ENCODE measurements at places on chromosomes 3 and 15.
A peak's percentile ranks its signal among the peaks of the same experiment; 100 is the strongest.

DNA sequence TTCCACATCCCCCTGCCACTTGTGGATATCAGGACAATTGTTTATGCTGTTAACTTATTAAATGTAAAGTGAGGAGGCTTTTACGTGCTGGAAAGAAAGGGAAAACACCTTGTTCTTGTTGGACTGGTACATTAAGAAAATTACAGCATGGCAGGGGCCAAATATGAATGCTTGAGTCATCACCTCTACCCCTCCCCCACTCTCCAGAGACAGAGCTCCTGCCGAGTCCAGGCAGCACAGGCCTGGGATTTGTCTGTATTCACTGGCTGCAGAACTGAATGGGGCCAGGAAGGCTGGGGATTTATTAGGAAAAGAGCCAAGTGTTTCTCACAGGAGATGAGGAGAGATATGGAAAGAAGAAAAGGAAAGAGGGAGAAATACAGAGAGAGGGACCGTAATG, 308.9 kb downstream of the EPHB1 start:
- DNase-seq, result no peak

DNA sequence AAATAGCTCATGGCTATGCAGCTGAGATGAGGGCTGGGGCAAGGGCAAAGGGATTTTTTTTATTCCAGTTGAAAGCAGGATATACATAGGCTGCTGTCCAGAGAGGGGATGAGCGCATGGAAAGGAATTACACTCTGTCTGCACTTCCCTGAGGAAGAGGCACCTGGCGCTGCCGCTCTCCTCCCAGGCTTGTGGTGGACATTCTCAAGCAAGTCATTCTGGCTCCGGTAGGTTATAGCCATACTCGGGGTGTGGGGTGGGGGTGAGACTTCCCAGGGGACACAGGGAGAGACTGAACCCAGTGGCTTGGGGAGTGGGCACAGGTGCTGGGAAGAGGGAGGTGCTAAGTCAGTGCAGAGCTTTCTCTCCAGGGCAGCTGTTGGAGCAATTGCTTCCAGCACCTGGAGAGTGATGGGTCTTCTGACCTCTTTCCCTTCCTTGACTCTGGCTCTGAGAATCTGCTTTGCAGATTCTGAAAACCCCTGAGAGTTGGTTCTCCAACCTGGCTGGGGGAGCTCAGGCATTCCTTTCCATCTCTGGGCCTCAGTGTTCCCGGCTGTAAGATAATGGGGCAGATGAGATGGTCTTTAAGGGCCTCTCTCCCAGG, 24.3 kb downstream of the CYP8B1 start:
- no peak for DNase-seq

- DNase-seq, result no peak
Observed at GRCh38 chr3:97942801-97943546, 29.3 kb downstream of the RIOX2 start.

DNA sequence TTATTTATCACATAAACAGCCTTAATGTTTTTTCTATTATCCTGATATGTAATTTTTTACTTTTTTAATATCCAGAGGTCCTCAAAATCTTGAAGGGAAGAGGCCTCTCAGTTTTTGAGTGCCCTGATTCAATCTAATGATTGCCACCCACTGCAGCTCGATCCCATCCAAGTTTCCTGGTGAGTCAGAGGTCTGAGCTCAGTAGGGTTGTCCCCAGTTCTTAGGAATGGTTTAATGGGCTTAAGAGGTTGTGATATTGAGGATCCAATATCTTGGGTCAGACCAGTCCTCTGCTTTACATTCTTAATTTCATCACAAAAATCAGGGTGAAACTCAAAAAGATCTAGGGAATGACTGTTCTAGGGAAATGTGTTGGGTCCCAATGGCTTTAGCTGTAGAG, 238.5 kb downstream of the NSUN3 start:
- DNase-seq, result no peak

GRCh38 chr3:8651418-8652323, 7.1 kb upstream of the SSUH2 start:
- DNase-seq, result no peak

GRCh38 chr15:29887721-29888120, 65.5 kb upstream of the TJP1 start:
- DNase-seq, result no peak

DNA sequence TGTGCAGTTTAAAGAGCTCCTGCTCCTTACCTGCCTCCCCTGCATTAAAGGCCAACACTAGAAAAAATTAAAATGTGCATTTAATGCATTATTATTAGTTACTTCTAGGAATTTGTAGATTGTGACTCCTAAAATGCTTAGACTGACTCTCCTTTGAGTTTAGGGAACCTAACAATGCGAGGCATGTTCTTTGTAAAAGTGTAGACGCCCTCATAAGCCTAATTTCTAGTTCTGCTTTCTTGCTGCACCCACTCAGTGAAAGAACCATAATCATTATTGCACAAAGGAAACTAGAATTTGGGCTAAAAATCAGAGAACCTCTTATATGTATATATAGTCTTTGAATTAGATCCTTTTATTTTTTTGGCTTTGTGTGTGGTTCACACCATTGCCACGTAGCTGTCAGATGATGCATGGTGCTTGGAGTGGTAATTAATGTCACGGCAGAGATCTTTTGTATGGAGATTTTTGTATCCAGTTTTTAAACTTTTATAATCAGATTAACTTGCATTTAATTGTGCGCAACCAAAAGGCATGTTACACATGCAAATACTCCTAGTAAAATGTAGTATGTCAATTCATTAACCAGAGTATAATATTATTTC, 710 bp downstream of the ABHD10 start:
- DNase-seq, result no peak

GRCh38 chr3:159252772-159253384, 451.0 kb downstream of the MFSD1 start:
- DNase-seq, result no peak

DNA sequence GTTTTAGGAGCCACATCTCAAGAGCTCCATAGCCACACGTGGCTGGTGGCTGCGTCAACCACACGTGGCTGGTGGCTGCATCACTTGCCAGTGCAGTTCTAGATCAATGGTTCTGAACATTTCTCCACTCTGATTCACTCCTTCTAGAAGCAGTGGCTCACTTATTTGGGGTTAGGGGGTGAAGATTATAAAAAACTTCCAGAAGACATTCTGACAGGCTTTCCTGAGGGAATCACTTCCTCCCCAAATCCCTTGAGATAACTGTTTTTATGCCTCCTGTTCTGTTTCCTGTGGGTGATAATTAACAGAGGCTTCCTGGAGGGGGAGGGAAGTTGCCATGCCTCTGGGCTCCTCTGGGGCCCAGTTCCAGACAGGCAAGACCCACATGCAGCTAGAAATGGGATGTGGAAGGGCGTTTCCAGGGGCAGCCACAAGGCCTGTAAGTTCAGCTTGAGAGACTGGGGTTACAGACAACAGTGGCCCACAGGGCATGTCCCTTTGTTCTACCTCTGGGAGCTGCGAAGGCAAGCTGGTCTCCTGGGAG, 23.6 kb downstream of the HEG1 start:
- DNase-seq, result no peak

GRCh38 chr3:58691997-58692396, 25.4 kb upstream of the FAM3D start:
- no peak for DNase-seq

DNA sequence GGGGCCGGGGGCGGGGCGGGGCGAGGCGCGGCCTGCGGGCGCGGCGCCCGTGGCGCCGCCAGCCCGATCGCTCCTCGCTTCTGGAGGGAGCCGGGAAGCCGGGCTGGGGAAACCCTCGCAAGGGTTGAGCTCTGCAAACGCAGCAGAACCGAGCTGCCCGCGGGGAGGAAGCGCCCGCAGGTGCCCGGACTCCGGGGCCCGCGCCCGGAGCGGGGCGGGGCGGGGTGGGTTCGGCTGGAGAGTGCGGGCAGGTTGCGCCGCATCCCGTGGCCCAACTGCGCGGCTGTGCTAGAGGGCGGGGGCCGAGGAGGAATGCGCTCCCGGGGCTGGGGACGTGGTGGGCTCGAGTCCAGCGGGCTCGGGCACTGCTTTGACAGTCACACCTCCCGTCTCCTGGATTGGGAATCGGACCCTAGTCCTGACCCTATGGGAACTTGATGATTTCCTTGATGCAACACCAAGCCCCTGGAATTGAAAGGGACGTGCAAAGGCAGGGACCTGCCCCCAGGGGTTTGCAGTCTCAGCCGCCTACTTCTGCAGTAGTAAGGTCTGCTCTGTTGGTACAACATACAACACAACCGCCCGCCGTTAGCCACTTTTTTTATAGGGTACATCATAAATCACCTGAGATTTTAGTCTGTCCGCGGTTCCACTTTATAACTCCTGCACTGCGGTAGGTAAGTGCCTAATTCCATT, 34.3 kb downstream of the ZBTB38 start:
- peak; percentile 36 for DNase-seq

GRCh38 chr3:66592016-66592761, 91.4 kb upstream of the LRIG1 start:
- DNase-seq, result no peak

DNA sequence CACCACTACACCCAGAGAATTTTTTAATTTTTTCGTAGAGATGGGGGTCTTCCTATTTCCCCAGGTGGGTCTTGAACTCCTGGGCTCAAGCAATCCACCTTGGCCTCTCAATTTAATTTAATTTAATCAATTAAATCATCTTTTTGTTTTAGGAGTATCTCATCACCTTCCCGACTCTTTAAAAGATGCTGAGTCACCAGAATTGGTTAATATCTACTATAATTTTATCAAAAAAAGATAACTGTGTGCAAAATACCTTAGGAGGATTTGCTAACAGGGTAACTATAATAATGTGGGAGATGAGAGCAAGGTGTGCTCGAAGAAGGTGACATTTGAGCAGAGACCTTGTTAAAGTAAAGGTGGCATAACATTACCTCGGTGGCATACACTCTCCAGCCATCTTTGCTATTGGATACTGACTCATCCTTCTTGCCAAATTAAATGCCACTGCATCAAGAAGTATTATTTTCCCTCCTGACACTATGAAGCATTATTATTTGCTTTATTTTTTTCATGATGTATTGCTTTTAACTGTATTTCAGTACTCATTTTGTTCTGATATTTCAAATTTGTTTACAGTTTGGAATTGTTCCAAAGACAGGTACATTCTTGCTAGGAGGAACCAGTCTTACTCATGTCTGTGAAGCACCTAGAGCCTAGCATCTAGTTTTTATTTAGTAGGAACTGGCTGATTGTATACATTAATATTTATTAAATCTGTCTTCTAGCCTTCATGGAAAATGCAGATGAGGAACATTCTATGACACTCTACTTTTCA, 200.7 kb downstream of the MBNL1 start:
- DNase-seq, result no peak

GRCh38 chr3:11037976-11038375, 45.4 kb downstream of the SLC6A1 start:
- DNase-seq, result no peak

DNA sequence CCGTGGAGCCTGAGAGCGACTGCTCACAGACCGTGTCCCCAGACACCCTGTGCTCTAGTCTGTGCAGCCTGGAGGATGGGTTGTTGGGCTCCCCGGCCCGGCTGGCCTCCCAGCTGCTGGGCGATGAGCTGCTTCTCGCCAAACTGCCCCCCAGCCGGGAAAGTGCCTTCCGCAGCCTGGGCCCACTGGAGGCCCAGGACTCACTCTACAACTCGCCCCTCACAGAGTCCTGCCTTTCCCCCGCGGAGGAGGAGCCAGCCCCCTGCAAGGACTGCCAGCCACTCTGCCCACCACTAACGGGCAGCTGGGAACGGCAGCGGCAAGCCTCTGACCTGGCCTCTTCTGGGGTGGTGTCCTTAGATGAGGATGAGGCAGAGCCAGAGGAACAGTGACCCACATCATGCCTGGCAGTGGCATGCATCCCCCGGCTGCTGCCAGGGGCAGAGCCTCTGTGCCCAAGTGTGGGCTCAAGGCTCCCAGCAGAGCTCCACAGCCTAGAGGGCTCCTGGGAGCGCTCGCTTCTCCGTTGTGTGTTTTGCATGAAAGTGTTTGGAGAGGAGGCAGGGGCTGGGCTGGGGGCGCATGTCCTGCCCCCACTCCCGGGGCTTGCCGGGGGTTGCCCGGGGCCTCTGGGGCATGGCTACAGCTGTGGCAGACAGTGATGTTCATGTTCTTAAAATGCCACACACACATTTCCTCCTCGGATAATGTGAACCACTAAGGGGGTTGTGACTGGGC, 7.3 kb downstream of the FAM131A start:
- no peak for DNase-seq

- DNase-seq, result no peak
Observed at GRCh38 chr3:159844801-159845261, 143.8 kb upstream of the IL12A start.

GRCh38 chr3:173304182-173304800, 93.3 kb upstream of the NLGN1 start:
- DNase-seq, result no peak

GRCh38 chr15:89746386-89746780, 4.7 kb downstream of the MESP1 start:
- DNase-seq, result no peak

Measured in stimulated activated CD4-positive, alpha-beta T cell treated with anti-CD3 and anti-CD28 coated beads, Interleukin-4, amount 100 ng/mL, for 4 hours (primary cell).